Right renal cortex interstitium (tissue), 3 donors: ENCODE measurements at places on chromosomes 11 and 22.

DNA sequence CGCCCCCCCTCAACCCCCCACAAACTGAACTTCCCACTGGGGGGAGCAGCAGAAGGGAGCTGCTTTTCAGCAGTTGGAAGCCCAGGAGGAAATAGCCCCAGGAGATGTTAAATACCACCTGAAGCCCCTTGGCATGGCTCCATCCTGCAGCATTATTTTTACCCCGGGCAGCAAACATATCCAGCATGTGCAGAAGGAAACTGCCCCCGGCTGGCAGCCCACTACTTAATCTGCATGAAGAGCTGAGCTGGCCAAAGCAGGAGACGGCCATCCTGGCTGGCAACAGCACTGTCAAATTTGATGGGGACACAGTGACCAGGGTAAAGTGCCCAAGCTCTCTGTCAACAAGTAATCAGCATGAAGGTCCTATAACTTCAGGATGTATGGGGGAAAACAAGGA, 32.0 kb downstream of the BUD13 start:
- DNase-seq = no peak

DNA sequence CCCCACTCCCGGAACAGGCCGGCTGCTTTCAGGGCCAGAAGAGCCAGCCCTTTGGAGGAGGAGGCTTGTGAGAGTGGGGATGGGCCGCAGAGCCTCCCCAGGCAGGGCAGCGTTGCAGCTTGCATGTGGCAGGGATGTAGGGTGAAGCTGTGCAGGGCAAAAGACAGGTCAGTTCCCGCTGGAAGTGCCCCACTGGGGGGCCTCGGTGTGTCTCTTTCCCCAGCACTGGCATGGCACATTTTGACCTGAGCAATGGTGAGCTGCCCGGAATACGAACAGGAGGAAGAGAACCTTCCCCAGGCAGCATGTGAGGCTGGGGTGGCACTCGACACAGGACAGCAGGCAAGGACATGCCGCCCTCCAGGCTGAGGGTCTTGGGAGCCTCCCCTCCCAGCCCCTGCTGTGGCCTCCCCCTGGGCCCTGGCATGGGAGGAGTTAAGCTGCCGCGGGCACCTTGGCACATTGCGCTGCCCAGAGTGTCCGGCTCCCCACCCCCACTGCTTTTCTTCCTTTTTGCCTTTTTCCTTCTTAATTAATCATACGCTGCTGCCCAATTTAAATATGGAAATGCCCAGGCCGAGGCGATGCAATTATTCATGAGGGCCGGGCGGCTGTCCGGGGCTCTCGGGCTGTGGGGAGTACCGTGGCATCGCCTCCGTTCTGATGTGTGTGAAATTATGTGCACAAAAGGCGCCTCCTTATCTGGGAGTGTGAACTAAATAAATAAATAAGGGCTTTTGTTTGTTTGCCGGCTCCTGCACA, 76.0 kb upstream of the WNT7B start:
- DNase-seq = no peak

- no peak for DNase-seq
Observed at GRCh38 chr11:67262731-67263675, 3.3 kb upstream of the GRK2 start.

- no peak for DNase-seq
Observed at GRCh38 chr11:1015826-1016545, 20.5 kb downstream of the MUC6 start.

DNA sequence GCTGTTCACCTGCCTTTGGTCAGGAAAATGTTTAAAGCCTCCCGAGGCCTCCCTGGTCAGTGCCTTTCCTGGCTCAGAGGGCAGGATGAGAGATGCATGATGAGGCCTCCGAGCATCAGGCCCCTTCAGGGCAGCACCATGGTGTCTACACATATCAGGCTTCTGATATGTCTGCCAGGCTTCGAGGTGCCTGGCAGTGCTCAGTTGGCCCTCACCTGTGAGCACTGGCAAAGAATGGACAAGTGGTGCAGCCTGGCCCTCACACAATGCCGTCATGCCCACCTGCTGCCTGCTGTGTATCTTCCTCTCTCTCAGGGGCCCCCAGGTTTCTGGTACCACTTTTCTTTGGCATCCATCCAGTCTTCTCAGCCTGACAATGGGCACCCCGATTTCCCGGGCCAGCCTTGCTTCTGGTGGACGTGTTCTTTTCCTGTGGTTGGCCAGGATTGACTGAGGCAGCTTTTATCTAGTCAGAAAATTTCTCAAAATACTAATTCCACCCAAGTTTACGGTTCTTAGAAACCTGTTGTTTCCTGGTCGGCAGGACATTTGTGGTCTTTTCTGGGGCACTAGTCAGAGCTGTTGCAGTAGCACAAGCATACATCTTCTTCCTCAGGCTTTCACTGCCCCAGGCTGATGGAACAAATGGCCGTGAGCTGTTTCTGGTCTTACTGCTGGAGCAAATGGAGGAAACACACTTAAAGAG, 76.8 kb upstream of the SUSD2 start:
- DNase-seq = no peak

DNA sequence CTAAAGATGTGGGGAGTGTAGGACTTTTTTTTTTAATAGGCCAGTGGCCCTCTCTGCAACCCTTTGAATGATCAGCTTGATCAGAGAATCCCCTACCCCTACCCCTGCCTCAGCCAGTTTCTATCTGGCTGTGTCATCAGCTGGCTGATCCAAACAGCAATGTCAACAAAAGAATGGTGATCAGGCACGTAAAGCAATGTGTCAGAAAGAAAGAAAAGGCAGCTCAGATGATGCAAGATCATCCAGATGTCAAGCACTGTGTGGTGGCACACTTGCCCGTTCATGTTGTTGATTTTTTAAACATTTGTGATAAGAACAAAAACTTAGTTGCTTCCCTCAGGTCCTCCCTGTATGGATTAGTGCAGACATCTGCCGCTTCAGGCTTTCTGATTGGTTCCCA, 26.3 kb upstream of the EHF start:
- DNase-seq = no peak

DNA sequence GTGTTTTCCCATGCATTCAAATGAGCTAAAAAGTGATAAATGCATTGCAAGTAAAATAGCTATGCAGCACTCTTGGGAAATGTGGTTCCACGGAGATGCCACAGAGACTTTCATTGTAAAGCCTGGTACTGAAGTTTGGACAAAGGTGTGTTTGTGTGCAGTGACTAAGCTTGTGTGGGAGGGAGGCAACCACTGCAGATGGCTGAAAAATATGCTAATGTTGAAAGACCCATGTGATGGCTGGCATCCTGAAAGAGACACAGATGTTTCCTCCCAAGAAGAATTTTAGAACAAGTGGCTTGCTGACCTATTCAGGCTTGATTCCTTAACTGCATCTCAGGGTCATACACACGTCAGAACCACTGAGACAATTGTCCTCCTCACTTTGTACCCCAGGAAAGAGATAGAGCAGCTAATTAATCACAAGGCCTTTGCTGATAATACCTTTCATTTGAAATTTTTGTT, 73.8 kb downstream of the FAM76B start:
- DNase-seq = no peak

GRCh38 chr11:67504950-67505581, at the start of gene PITPNM1:
Gene PITPNM1 (minus strand): TSS chr11:67505363. CDS start chr11:67504180, 1,183 bp downstream.
- DNase-seq = no peak

DNA sequence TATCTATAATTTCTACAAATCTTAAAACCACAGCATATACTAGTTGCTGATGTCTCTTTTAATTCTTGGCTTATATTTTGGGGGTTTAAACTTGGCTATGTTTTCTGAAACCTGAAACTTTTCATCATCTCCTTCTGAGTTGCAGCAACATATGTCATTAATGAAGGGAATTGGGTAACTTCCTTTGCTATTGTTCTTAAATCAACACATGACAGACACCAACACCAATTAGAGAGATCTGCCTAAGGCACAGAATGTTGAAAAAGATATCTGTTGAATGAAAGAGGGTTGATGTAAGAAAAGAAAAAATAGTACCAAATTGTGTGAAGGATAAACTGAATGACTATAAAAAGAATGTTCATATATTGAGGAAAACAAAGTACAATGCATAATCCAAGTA, 10.3 kb upstream of the GAS2 start:
- no peak for DNase-seq
